Activated CD8-positive, alpha-beta memory T cell treated with anti-CD3 and anti-CD28 coated beads for 36 hours (primary cell): ENCODE measurements at places on chromosomes 16 and 17. TPM values are rescaled to one million over a fixed set of nuclear protein-coding genes. Genes with fewer than 3 reads are reported as not detected.

Gene CPHXL
- total RNA-seq: not detected

Gene KLHL36
- total RNA-seq: 35.0 TPM

Gene FBXL19
- total RNA-seq: 29.9 TPM

Gene TBC1D3G
- not detected for total RNA-seq

Gene EPOP
- 56.1 TPM for total RNA-seq

Gene OSGIN1
- 0.65 TPM for total RNA-seq

Gene IRX6
- not detected for total RNA-seq

Gene LCAT
- 14.3 TPM for total RNA-seq

Gene MYH2
- not detected for total RNA-seq

Gene CDK5RAP3
- 175 TPM for total RNA-seq

Gene TP53TG3
- not detected for total RNA-seq

Gene GNAO1
- 5.2 TPM for total RNA-seq

Gene TPPP3
- not detected for total RNA-seq

Gene KRTAP4-3
- not detected for total RNA-seq

Gene SGSH
- total RNA-seq: 11.3 TPM

Gene FKBP10
- total RNA-seq: 2.1 TPM

Gene SMIM5
- 0.25 TPM for total RNA-seq

Gene LGALS9B
- total RNA-seq: not detected

Gene ASPHD1
- 1.8 TPM for total RNA-seq

Gene TBC1D3K
- total RNA-seq: not detected

Gene CRK
- 21.3 TPM for total RNA-seq

Gene ENGASE
- total RNA-seq: 31.3 TPM

Gene DLG4
- 4.6 TPM for total RNA-seq

Gene KRT9
- total RNA-seq: not detected

Gene SPNS2
- total RNA-seq: 0.61 TPM

Gene HES7
- total RNA-seq: 2.9 TPM
